T-helper 17 cell (primary cell): ENCODE measurements at places on chromosomes 6 and 20. TPM values are rescaled to one million over a fixed set of nuclear protein-coding genes. Genes with fewer than 3 reads are reported as not detected.

DNA sequence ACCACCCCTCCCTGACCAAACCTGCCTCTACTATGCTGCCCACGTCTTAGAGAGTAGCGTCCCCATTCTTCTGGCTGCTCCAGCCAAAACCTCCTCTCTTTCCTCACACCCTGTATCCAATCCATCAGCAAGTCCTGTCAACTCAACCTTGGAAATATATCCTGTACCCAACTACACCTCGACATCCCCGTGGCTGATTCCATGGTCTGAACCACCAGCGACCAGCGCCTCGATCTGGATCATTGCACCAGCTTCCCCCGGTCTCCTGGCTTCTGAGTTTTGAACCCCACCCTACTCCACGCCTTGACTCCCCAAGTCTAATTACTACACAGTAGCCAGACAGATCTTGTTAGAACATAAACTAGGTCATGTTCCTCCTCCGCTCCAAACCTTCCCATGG, 9.8 kb downstream of the NRSN2 start:
- H3K27me3 ChIP-seq, result peaks cover 10% of the 10 kb centered on the region
- no peak overlapping the region for H3K27ac ChIP-seq
- DNase-seq, result no peak
- H3K4me3 ChIP-seq, result no peak overlapping the region

GRCh38 chr6:30491991-30492952, 3.0 kb downstream of the HLA-E start:
- H3K27me3 ChIP-seq, result no peaks in the 10 kb centered on the region
- no peak for DNase-seq
- peaks cover 70% of the 10 kb centered on the region for H3K4me1 ChIP-seq
- peak overlapping the region; percentile 94 for H3K27ac ChIP-seq

CST2 gene
- not detected for total RNA-seq

THBD gene
- total RNA-seq, result 1.1 TPM
